ENCODE measurements at places on chromosomes 12 and 14.

DNA sequence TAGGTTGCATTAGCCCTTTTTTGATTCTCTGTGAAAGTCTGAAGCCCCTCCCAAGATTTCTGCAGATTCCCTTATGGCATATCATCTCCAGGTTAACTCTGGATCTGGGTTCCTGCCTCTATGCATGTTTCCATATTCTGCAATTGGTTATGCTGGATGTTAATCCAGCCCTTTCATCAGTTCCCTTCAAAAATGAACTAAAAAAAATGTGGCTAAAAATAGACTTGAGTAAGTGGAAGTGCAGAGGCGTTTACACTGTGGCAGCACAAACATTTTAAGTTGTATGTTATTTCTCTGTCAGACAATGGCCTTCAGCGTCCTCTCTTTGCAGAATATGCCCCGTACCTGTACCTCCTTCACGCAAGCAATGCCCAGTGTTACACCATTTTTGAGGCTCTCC lies 11.4 kb downstream of the MGST1 start:
- no peak for DNase-seq

- DNase-seq: no peak
Measured at GRCh38 chr14:89061696-89062095, 237.2 kb downstream of the TTC8 start.

DNA sequence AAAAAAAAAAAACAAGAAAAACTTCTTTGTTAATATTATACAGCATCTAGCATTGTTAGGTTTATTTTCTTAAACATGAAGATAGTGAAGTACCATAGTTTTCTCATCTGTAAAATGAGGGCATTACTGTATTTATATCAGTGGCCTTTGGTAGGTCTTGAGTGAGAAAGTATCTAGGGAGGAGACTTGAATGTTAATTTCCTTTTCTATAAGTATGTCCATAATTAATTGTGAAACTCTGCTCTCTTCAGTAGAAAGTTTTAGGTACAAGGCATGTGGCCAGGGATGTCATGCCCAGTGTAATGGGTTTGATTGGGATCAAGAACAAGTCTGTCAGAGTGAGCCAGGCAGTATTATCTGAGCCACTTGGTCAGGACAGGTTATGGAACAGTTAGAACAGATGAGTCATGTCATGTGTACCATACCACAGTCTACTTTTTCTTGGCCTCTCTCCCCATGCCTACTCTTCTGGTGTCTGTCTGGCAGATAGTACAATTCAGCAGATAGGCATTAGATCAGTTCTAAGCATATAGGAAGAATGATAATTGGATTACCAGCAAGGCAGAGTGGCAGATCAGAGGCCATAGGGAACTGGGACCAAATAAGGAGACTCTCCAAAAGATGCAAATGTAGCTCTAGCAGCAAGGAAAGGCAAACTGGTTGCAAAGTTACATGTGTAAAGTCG lies 30.4 kb downstream of the FBXO34 start:
- DNase-seq: no peak

DNA sequence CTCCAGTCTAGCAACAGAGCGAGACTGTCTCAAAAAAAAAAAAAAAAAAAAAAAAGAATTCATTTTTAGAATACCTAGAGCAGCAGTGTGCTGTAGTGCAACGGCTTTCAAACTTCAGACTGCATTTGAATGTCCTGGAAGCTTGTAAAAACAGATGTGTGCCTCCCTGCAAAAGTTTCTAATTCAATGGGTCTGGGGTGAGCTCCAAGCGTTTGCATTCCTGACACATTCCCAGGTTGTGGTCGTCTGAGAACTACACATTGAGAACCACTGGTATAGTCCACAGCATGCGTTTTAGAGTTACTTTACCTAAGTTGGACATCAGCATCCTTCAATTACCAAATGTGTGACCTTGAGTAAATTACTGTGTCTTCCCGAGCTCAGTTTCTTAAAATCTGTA lies 816.8 kb downstream of the NRXN3 start:
- DNase-seq: no peak

- DNase-seq: no peak
Measured at GRCh38 chr12:104109446-104110271, 28.4 kb downstream of the NFYB start.

- DNase-seq: peak; percentile 81
Measured at GRCh38 chr12:121797937-121798786, 4.7 kb upstream of the RHOF start.

DNA sequence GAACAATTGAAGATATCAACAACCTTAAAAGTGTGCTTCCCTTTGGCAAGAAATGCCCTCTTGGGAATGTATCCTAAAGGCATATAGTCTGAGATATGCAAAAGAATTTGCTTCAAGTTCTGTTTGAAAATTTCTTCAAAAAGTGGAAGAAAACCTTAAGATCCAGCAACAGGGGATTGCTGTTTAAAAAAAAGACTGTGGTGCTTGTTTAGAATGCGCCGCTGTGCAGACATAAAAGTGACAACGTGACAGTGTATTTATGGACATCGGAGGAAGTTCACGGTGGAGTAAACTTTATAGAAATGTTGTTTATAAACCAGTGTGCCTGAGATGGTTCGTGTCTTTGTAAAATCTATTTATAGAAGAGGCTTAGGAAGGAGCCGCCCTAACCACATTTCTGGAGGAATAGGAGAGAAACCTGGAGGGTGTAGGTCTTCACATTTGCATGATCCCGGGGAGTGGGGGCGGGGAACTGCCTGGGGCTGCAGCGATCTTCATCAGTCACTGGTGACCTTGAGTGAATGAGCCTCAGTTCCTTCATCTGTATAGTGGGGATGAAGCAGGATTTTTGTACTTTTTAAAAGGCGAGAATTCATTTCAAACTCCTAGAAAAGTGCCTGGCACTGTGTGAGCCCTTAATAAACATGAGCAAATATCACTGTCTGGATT lies 27.5 kb downstream of the ADGRD1 start:
- no peak for DNase-seq

GRCh38 chr12:94706250-94706661 lies 55.9 kb upstream of the TMCC3 start:
- no peak for DNase-seq

GRCh38 chr14:65753061-65753460 lies 340.5 kb downstream of the FUT8 start:
- DNase-seq: no peak

GRCh38 chr12:19965196-19966038 lies 402.9 kb upstream of the PDE3A start:
- DNase-seq: no peak

GRCh38 chr12:108854451-108855283 lies 2.7 kb downstream of the SSH1 start:
- DNase-seq: no peak

- no peak for DNase-seq
Measured at GRCh38 chr14:98940693-98941437, 331.1 kb downstream of the BCL11B start.

DNA sequence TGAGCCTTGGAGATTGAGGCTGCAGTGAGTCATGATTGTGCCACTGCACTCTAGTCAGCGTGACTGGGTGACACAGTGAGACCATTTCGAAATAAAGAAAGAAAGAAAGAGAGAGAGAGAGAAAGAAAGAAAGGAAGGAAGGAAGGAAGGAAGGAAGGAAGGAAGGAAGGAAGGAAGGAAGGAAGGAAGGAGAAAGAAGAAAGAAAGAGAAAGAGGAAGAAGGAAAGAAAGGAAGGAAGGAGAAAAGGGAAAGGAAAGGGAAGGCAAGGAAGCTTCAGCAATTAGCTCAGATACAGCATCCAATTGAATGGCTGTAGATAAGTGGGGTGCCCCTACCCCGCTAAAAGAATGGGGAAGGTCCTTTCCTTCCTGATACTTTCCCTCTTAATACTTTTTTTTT lies 9.5 kb upstream of the NAA30 start:
- no peak for DNase-seq

GRCh38 chr14:101183376-101184103 lies 280.0 kb upstream of the RTL1 start:
- no peak for DNase-seq
